DMS153 (cell line): ENCODE measurements at places on chromosomes 5 and 9.

DNA sequence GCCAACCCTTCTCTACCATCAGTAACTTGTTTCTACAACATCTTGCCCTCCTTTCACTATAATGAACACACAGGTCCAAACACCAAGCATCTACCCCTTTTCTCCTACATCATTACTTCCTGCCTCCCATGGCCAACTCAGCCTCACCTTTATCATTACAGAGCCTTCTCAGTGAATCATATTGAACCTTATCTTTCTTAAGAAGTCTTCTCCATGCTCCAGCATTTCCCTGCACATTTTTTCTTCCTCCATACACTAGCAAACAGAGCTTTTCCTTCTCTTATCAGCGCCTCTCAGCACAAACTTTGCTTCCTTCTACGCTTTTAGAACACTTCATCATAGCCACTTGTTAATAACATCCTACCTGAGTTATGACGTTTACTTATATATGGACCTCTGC is 148.2 kb downstream of the ARL15 start:
- no peak for DNase-seq

DNA sequence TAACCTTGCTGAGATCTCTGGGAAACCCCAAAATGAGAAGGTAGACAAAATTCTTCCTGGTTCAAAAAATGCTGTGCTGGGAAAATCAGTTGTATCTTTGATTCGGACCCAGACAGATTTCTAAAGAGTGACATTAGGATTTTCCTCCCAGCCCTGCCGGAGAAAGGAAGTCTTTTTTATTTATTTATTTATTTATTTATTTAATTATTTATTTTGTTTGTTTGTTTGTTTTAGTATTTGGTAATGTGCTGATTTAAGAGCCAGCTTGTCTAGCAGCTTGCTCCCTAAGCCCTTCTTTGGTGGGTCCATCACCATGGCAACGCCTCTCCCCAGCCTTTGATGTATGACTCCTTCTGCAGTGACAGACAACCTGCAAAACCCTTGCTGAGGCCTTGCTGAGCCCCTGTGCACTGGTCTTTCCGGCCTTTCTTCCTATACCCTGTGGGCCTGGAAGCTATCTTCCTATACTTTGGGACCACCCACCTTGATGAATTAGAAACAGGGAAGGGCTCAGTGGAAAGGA is 60.6 kb upstream of the AFAP1L1 start:
- DNase-seq, result no peak

- DNase-seq, result no peak
Measured at GRCh38 chr9:26463837-26464236, 428.8 kb downstream of the CAAP1 start.

DNA sequence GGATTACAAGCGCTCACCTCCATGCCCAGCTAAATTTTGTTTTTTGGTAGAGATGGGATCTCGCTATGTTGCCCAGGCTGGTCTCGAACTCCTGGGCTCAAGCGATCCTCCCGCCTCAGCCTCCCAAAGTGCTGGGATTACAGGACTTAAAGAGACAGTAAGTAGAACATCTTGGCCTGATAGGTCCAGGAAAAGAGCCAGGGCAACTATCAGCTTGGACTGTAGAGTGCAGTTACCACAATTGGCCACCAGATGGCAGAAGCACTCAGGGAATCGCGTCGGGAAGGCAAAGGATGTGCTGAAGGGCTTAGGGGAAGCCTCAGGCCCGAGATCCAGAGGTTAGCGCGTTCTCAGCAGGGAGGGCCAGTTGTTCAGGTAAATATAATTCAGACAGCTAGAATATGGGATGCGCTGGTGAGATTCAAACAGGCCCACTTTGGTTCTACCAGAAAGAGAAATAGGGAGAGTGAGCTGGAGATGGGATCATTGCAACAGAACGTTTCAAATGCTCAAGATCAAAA is 21.5 kb downstream of the C9orf57 start:
- peak; percentile 62 for DNase-seq

DNA sequence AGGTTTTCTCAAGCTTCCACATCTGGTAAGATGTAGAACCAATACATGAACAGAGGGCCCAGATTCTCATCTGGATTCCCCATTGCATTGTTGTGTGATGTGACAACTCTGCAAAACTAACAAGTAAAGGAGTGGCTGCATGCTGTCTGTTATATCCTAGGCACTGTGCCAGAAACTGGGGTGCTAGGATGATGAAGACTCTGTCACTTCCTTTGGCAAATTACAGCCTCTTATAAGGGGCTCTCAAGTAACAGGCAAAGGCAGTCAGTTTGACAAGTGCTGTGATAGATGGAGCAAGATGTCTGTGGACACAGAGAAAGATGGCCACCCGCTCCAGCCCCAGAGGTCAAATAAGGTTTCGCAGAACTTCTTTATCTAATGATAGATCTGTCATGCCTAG is 115.7 kb downstream of the PAPPA start:
- no peak for DNase-seq

DNA sequence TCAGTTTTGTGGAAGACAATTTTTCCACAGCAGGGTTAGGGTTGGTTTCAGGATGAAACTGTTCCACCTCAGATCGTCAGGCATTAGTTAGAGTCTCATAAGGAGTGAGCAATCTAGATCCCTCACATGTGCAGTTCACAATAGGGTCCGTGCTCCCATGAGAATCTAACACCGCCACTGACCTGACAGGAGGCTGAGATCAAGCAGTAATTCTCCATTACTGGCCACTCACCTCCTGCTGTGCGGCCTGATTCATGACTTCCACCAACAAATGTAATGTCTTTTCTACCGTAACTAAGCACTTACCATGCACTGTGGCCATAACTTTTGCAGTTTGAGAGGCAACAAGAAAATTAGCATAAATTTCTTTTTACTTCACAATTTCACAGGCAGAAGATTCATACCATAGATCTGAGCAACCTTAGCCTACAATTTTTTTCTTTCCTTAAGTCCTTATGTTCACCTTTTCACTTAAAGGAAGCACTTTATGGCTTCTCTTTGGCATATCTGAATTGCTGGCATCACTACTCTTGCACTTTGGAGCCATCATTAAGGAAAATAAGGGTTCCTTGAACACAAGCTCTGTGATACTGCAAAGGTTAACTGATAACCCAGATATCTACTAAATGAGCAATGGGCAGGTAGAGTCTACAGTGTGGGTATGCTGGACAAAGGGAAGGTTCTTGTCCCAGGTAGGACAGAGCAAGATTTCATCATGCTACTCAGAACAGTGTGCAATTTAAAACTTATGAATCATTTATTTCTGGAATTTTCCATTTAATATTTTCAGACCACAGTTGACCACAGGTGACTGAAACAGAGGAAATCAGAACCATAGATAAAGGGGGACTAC is 83.0 kb upstream of the IFNK start:
- DNase-seq, result no peak

GRCh38 chr5:101590384-101590783 is 687.3 kb upstream of the ST8SIA4 start:
- DNase-seq, result no peak

GRCh38 chr5:176810081-176810597 is at the start of gene UNC5A:
Gene UNC5A, plus strand, starts transcription at chr5:176810559. Its CDS starts 192 bp downstream, at chr5:176810751.
- DNase-seq, result no peak

- DNase-seq, result no peak
Measured at GRCh38 chr9:98864281-98865174, 57.1 kb downstream of the GALNT12 start.

DNA sequence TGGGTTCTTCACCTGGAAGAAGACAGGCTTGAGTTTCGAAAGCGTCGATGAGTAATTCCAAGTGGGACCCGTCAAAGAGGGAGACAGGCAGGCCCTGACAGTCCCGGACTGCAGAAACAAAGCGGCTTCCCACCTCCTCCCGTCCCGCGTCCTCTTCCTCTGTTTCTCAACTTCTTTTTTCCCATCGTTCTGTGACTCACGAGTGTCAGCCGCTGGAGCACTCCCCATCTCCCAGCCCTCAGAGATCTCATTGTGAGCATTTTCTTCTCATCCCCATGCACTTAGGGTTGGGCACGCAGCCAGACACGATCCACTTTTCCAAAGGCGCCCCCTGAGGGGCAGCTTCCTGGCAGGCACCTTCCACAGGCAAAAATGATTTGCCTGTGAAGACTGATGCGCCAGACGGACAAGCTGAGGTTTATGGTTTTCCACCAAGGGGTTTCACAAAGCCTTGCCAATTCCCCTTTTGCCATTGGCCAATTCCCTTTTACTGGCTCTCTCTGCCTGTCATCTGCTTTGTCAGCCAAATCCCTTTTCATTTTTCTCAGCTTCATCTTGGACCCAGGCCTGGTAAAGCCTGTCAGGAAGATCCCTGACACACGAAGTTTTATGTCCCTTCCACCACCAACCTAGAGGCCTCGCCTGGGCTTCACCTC is 86.5 kb upstream of the ANKRD55 start:
- no peak for DNase-seq

DNA sequence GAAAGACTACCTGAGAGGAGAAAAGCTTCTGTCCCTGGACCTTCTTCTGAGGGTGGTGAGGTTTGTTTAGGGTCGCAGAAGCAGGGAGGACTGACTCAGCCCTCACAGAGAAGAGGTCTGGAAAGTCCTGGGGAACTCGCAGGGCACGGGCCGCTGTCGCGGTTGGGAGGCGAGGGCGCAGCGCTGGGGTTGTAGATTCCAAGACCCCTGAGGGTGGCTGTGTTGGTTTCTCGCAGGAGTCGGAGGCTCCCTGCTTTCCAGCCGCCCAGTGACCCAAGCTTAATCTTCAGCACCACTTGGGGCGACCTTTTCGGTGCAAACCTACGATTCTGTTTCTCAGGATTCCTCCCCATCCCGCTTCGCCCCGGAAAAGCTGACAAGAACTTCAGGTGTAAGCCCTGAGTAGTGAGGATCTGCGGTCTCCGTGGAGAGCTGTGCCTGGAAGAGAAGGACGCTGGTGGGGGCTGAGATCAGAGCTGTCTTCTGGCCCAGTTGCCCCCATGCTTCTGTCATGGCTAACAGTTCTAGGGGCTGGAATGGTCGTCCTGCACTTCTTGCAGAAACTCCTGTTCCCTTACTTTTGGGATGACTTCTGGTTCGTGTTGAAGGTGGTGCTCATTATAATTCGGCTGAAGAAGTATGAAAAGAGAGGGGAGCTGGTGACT is 482 bp downstream of the SLC27A6 start:
- no peak for DNase-seq

GRCh38 chr9:107386396-107386795 is 103.2 kb downstream of the KLF4 start:
- no peak for DNase-seq

DNA sequence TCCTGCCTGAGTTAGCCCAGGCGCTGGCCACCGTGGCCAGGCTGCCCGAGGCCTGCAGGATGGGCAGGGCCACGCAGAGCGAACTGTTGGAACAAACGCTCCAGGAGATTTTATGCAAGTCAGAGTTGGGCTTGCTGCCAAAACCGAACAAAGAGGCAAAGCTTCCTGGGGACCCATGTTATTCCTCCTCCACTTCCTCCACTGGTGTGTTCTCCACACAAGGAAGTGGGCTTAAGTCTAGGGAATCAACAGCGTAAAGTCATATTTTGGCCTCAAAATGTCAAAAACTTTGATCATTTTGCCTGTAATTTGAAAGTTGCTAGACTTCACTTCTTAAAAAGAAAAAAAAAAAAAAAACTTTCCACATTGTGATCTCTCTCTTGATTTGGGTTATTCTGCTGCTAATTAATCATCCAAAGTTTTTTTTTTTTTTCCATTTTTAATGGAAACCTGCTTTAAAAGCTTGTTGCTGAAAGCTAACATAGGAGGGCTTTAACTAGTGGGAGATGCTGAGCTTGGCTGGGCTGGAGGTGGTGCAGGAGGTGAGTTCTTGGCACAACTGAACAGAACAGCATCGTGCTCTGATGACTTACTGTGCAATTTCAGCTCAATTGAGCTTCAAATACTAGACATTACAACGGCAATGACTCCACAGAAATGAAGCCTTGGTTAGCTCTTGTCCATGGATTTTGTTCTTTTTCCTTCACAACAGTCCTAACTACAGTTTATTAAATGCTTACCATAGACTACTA is 73.0 kb downstream of the PTPDC1 start:
- DNase-seq, result peak; percentile 93

DNA sequence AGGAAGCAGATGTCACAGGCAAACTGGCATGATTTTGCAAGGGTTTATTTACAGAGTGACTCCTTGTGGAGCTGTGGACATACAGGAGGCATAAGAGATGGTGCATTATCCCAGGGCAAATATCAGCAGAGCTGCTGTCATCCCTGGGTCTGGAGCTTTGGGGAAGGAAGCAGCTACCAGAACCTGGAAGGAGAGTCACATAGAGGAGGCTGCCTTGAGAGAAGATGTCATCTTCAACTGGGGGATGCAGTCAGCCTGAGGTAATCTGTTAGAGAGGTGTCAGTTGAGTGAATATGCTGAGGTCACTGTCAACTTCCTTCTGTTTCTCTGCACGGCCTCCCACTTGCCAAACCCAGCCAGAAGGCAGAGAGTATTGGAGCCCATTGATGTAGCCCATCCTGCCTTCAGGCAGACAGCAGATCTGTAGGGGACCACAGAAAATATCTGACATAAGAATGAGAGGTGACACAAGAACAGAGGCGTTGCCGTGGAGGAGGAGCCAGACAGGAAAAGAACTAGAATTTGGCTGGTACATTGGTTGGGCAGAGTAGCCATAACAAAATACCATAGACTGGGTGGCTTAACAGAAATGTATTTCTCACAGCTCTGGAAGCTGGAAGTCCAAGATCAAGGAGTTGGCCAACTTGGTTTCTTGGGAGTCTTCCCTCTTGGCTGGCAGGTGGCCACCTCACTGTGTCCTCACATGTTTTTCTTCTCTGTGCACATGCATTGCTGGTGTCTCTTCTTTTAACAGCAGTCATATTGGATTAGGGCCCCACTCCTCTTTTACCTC is 102.8 kb downstream of the SNX18 start:
- peak; percentile 5 for DNase-seq

- DNase-seq, result no peak
Measured at GRCh38 chr5:151042453-151043093, 22.2 kb downstream of the GPX3 start.

- no peak for DNase-seq
Measured at GRCh38 chr5:133741818-133742355, 129.5 kb upstream of the FSTL4 start.

GRCh38 chr9:75957116-75957515 is 66.6 kb downstream of the PCSK5 start:
- DNase-seq, result no peak

DNA sequence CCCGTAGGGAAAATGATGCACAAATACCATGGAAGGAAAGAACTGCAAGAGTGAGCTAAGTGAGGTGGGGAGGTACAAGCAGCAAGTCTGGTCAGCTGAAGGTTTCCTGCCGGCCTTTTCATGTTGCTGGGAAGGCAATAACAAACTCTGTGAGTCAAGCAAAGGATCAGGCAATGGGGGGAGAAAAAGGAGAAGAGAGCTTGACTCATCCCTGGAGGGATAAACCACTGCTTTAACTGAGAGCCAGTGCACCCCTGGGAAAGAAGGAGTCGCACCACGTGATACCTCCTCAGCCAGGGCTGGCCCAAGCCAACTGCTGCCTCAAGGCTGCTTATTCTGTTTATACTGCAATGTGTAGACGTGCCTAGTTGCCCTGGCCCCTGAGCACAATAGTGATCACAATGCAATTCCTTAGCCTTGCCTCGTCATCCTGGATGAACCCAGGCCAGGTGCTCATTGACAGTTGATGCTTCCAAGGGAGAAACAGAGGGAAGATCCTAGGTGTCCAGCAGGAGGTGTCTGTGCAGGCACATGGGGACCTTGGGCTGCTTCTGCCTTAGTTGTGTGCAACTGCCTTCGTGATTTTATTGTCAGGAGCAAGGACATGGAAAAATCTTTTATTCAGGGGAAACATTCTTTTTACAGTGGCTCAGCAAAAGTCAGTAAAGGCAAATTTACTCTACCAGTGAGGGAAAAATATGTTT is 203.0 kb upstream of the TUT7 start:
- no peak for DNase-seq

GRCh38 chr5:95153511-95153910 is 131.4 kb downstream of the MCTP1 start:
- no peak for DNase-seq
